Stimulated activated CD8-positive, alpha-beta memory T cell treated with anti-CD3 and anti-CD28 coated beads, Interleukin-4, amount 100 ng/mL, for 1 hour (primary cell): ENCODE measurements at places on chromosomes 1 and 21.

- no peak for DNase-seq
Observed at GRCh38 chr1:161390559-161390858, 22.8 kb upstream of the CFAP126 start.

- DNase-seq = no peak
Observed at GRCh38 chr1:208219659-208220282, 24.4 kb downstream of the PLXNA2 start.

GRCh38 chr1:14922942-14923726 is 230.4 kb upstream of the TMEM51 start:
- DNase-seq = no peak

GRCh38 chr1:105419030-105419429 is 1637.4 kb upstream of the PRMT6 start:
- no peak for DNase-seq

GRCh38 chr1:100875228-100875627 is 19.4 kb downstream of the EXTL2 start:
- DNase-seq = no peak

- DNase-seq = no peak
Observed at GRCh38 chr1:158694596-158694995, 5.9 kb downstream of the OR6K2 start.

DNA sequence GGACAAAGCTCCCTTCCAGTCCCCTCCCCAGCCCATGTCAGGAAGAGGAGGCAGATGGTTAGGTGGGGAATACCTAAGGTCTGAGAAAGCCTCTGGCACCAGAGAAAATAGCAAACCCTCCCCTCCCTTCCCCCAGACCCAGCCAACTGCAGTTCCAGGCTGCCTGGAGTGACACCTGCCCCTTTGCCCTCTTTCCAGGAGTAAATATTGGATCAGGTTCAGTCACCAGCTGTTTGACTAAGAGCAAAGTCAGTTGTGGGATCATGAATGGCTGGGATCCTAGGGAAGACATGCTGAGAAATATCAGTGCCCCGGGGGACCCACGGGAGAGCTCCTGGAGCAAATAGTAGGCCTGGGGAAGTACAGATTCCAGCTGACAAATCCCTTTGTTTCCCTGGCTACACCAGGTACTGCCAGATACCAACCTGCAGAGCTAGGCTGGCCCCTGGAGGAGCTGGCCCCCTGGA is 12.2 kb upstream of the CDK18 start:
- DNase-seq = no peak

DNA sequence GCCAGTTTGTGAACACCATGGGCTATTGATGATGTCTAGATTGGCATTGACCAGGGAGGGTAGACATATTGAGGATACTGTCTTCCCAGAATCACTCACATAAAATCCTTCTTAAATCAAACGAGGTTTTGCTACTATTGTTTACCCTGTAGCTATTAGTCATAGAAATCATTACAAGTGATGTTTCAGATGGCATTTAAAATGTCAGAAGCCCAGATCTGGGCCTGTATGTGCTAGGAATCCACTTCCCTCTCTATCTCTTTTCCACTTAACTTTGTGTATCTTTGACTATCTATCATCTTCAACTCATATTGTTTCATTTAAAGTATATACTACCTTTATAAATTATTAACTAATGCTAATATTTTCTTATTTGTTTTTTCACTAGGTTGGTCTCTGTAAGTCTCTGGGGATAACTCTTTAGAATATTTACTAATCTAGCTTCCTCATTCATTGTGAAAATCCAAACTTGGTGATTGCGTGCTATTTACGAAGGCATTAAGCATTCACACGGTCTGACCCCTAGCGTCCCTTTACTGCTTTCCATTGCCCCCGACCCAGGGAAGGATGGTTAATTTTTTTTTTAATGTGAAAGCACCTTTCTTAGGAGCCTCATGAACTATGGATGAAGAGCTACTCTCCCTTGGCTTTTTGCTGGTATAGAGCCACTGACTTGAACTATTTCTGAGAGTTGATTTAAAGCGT is 281.8 kb downstream of the GPATCH2 start:
- DNase-seq = no peak
